NB4 (cell line): ENCODE measurements at places on chromosomes 1 and 21.
A peak's percentile ranks its signal among the peaks of the same experiment; 100 is the strongest.

DNA sequence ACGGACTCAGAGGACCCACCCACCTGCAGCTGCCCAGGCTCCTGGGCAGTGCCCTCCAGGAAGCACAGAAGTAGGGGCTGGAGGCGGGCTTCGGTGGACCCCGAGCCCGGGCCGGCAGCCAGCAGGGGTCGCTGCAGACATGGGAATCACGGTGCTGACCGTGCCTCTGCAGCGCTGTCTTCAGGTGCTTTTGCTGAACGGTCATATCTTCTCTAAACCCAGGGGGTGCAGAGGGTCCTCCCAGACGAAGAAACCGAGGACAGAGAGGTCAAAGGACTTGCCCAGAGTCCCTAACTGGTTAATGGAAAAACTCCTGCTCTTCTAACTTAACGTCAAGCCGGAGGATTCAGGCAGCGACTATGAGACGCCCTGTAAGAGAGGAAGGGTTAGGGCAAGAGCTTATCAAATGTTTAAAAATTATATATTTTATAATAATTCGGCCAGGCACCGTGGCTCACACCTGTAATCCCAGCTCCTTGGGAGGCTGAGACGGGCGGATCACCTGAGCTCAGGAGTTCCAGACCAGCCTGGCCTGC, 21.5 kb upstream of the LEFTY2 start:
- DNase-seq = peak; percentile 57

- no peak for DNase-seq
Observed at GRCh38 chr1:236754525-236755210, 40.4 kb upstream of the MTR start.

- no peak for DNase-seq
Observed at GRCh38 chr1:91879733-91880132, 6.2 kb downstream of the TGFBR3 start.

- DNase-seq = no peak
Observed at GRCh38 chr1:187143783-187144182, 315.0 kb downstream of the PLA2G4A start.

GRCh38 chr1:204123376-204123775, 28.5 kb downstream of the ETNK2 start:
- peak; percentile 29 for DNase-seq
